ENCODE measurements at places on chromosomes 13 and 19. TPM values are rescaled to one million over a fixed set of nuclear protein-coding genes. Genes with fewer than 3 reads are reported as not detected.

SPC24 gene
- 106 TPM for total RNA-seq

SLITRK1 gene
- total RNA-seq = not detected

NLRP5 gene
- total RNA-seq = 0.04 TPM

MEF2B gene
- total RNA-seq = 1.9 TPM

CAMSAP3 gene
- total RNA-seq = 0.89 TPM

SLITRK6 gene
- total RNA-seq = not detected

- no peaks in the 10 kb centered on the region for H3K27me3 ChIP-seq
- H3K27ac ChIP-seq = no peak overlapping the region
These were observed 962.3 kb downstream of the EFNB2 start for GRCh38 chr13:105573136-105573535.

GRCh38 chr13:93472296-93472695, 245.7 kb downstream of the GPC6 start:
- no peaks in the 10 kb centered on the region for H3K36me3 ChIP-seq
- H3K4me3 ChIP-seq = no peak overlapping the region
- no peaks in the 10 kb centered on the region for H3K4me1 ChIP-seq
- H3K27ac ChIP-seq = no peak overlapping the region

DNA sequence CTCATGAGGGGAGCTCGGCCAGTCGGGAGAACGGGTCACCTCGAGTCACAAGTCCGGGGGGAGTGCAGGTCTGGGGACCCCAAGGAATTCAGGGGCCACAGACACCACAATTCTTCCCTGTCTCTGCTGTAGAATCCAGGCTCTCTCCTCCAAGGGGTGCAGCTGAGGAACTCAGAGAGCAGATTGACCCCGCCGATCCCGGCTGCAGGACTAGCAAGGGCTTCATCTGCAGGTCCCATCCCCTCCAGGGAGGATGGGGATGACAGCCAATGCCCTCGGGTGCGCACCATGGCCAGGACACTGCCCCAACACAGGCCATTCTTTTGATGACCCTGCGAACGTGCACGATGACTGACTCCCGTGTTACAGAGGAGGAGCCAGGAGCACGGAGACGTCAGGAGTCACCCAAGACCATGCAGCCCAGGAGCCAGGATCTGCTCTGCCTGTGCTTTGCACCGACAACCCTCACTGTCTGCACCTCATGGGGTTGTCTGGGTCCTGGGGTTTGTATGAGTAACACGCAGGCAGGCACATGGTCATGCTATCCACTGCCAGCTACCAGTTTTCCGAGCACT, 48.5 kb upstream of the TUBGCP3 start:
- no peak for DNase-seq
- peaks cover 46% of the 10 kb centered on the region for H3K27me3 ChIP-seq
- peaks cover 10% of the 10 kb centered on the region for H3K4me1 ChIP-seq

DNA sequence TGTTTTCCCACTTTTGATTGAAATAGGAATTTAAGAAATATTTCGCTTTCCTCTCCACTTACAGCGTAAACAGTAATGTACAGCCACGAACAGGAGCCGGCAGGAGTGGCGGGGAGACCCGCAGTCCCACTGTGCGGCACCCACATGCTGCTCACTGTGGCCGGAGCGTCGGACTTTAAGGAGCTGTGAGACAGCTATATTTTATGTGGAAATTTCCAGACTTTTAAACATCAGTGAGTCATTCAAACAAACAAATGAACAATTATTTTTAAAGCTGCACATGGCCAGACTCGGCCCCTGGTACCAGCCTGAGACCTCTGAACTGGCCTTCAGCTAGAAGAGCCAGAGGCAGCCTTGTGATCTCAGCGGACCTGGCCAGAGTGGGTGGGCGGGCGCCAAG, 52.5 kb downstream of the CRYL1 start:
- H3K36me3 ChIP-seq = no peaks in the 10 kb centered on the region
- peaks cover 19% of the 10 kb centered on the region for H3K27me3 ChIP-seq
- no peak for DNase-seq

GRCh38 chr13:43908156-43909126, 28.7 kb downstream of the LACC1 start:
- no peaks in the 10 kb centered on the region for H3K36me3 ChIP-seq
- H3K27ac ChIP-seq = no peak overlapping the region
- H3K4me3 ChIP-seq = no peak overlapping the region
- H3K4me1 ChIP-seq = no peaks in the 10 kb centered on the region
- no peak for DNase-seq

- H3K27ac ChIP-seq = no peak overlapping the region
- H3K4me1 ChIP-seq = peaks cover 17% of the 10 kb centered on the region
- no peak overlapping the region for H3K4me3 ChIP-seq
- H3K27me3 ChIP-seq = no peaks in the 10 kb centered on the region
- no peak for DNase-seq
- peaks cover 74% of the 10 kb centered on the region for H3K36me3 ChIP-seq
These were observed 4.0 kb downstream of the NOP53 start for GRCh38 chr19:47749326-47749725.

- no peak for DNase-seq
- H3K27me3 ChIP-seq = no peaks in the 10 kb centered on the region
- H3K4me3 ChIP-seq = no peak overlapping the region
- H3K27ac ChIP-seq = no peak overlapping the region
- no peaks in the 10 kb centered on the region for H3K4me1 ChIP-seq
These were observed 79.2 kb upstream of the SCEL start for GRCh38 chr13:77456271-77456670.

GRCh38 chr19:34574704-34575103, 93.1 kb downstream of the WTIP start:
- H3K27me3 ChIP-seq = peaks cover 6% of the 10 kb centered on the region
- DNase-seq = no peak
- H3K27ac ChIP-seq = no peak overlapping the region

DNA sequence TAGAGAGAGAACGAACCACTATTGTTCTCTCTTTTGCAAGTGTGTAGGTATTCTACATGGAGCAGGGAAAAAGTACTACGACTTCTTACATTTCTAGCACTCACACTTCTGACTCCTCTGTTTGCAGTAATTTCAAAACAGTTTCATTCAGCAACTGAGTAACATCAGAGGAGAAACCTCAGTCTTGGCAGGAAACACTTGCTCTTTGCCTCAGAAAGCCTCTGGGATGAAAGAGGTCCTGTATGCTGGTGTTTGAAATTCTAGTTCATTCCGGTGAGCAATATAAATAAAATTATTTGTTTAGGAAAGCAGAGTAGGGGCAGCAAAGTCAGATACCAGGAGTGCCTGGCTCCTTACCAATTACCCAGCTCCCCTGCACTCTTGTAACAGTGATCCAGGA, 595.5 kb downstream of the TBC1D4 start:
- no peak overlapping the region for H3K4me3 ChIP-seq
- no peaks in the 10 kb centered on the region for H3K36me3 ChIP-seq
- H3K27ac ChIP-seq = no peak overlapping the region
- DNase-seq = no peak
- H3K4me1 ChIP-seq = no peaks in the 10 kb centered on the region

DNA sequence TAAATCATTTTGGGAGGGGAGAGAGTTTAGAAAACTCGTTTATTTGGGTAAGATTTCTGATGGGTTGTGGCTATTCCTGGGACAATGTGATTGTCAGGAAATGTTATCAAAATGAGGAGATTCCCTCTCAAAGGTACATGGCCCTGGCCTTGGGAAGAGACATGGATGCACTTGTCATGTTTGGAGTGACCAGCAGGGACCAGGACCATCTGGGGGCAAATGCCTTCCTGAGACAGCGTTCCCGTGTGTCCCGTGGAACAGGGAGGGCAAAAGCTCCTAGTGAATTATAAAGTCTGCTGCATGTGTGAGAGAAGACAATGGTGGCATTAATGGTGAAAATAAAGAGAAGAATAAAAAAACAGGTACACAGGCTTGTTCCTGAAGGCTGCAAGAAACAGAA, 317.3 kb downstream of the ZNF536 start:
- no peak overlapping the region for H3K4me3 ChIP-seq
- H3K27me3 ChIP-seq = peaks cover 35% of the 10 kb centered on the region
- H3K36me3 ChIP-seq = no peaks in the 10 kb centered on the region
- H3K27ac ChIP-seq = no peak overlapping the region
- peaks cover 3% of the 10 kb centered on the region for H3K4me1 ChIP-seq

DNA sequence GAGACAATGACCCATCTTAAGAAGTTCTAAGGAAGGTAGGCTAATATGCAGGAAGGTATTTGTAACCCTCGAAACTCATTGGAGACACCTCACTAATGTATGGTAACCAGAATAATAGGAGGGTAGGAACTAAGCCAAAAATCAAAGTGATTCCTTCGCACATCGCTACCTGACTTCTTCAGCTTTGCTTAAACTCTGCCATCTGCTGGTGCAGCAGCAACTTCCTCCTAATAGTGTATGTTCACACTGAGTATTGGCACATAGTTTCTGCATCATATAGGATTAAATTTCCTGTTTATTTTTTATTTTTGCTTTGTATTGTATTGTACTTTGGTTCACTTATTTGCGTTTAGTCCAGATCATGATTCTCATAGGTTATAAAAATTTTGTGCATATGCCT, 676.2 kb downstream of the GPC5 start:
- H3K36me3 ChIP-seq = no peaks in the 10 kb centered on the region
- no peaks in the 10 kb centered on the region for H3K4me1 ChIP-seq
- H3K27me3 ChIP-seq = no peaks in the 10 kb centered on the region
- no peak overlapping the region for H3K27ac ChIP-seq

DNA sequence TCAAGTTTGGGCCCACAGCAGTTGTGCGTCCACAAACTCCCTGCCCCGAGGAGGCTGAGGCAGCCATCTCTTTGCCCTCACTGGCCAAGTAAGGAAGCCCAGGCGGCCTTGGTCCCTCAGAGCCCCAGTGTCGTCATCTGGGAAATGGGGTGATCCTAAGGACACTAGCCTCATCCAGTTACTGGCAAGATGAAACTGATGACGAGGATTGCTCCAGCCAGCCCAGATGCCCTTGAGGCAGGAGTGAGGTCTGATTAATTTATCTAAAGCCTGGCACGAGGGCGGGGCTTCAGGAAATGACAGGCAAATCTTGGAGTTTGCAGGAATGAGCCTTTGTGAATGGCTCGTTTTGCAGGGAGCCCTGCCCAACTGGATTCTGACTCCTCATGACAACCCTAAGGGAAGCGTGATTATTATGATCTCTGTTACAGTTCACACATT, 5.6 kb downstream of the LIPE start:
- H3K27ac ChIP-seq = no peak overlapping the region
- H3K36me3 ChIP-seq = no peaks in the 10 kb centered on the region
- peaks cover 5% of the 10 kb centered on the region for H3K27me3 ChIP-seq
- no peaks in the 10 kb centered on the region for H3K4me1 ChIP-seq
- H3K4me3 ChIP-seq = no peak overlapping the region

GRCh38 chr13:76129305-76130000, 493.3 kb downstream of the LMO7 start:
- no peak overlapping the region for H3K27ac ChIP-seq
- no peak for DNase-seq
- no peak overlapping the region for H3K4me3 ChIP-seq
- H3K36me3 ChIP-seq = no peaks in the 10 kb centered on the region
- no peaks in the 10 kb centered on the region for H3K4me1 ChIP-seq

- no peak overlapping the region for H3K4me3 ChIP-seq
- H3K27me3 ChIP-seq = no peaks in the 10 kb centered on the region
- no peak overlapping the region for H3K27ac ChIP-seq
These were observed 313.5 kb downstream of the KLF12 start for GRCh38 chr13:73820688-73821087.

DNA sequence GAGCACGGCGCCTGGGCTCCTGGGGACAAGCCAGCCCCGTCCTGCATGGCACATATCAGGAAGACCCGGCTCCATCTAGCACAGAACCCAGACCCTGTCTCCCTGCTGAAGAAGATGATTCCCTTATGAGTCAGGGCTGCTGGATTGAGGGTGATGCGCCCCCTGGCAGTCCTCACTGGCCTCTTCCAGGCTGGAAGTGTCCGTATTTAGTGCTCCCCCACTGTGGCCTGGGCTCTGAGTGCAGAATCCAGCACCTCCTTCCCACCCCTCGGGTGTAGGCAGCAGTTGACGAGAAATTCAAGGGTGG, 14.9 kb downstream of the COMP start:
- H3K27me3 ChIP-seq = peaks cover 78% of the 10 kb centered on the region
- DNase-seq = peak; percentile 54
- H3K36me3 ChIP-seq = no peaks in the 10 kb centered on the region
- peaks cover 64% of the 10 kb centered on the region for H3K4me1 ChIP-seq
- H3K4me3 ChIP-seq = no peak overlapping the region
- no peak overlapping the region for H3K27ac ChIP-seq

- H3K4me1 ChIP-seq = no peaks in the 10 kb centered on the region
- no peaks in the 10 kb centered on the region for H3K27me3 ChIP-seq
- H3K27ac ChIP-seq = no peak overlapping the region
- H3K36me3 ChIP-seq = peaks cover 30% of the 10 kb centered on the region
These were observed 122.5 kb upstream of the MCF2L start for GRCh38 chr13:112846411-112847115.

GRCh38 chr19:461721-462551, 1.1 kb upstream of the SHC2 start:
- no peaks in the 10 kb centered on the region for H3K36me3 ChIP-seq
- peaks cover 38% of the 10 kb centered on the region for H3K4me1 ChIP-seq
- no peak overlapping the region for H3K27ac ChIP-seq
- peaks cover 10% of the 10 kb centered on the region for H3K27me3 ChIP-seq

DNA sequence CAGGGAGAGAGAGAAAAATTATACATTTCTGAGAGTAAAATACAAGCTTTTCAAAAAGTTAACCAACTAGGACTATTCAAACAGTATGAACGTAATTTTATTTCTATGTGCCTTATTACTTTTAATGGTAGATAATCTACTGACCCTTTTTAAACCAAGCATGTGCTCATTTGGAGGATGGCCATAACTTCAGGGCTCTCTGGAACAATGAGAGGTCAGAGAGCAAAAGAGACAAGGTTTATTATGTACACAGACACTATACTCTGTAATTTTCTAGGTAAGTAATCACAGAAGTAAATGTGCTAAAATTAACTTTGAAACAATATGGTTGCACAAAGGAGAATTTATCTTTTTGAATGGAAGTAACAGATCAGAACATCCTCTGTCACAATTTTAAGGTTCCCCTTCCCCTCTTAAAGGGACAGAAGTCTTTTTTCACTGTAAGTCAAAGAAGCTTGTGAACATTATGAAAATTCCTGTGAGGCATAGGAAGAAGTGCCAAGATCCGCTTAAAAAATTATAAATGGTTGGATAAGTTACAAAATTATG, 1.0 kb downstream of the POSTN start:
- H3K36me3 ChIP-seq = no peaks in the 10 kb centered on the region
- no peak for DNase-seq
- H3K4me1 ChIP-seq = no peaks in the 10 kb centered on the region
- no peak overlapping the region for H3K27ac ChIP-seq

DNA sequence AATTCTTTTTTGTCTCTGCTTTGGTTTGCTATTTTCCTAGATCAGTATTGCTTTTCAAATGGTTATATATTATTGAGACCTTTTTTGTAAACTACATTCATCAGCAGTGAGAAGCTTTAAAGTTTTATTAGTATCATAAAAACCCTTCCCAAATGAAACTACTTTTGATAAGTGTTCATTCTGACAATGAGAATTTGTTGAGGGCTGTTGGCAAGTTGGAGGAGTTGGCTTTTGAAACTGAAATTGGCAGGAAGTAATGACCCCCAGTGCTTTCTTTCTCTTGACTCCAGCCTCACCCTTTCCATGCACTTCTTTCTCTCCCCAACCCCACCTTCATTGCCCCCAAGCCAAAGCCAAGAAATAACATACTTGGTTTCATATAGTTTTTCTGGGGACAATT, 113.8 kb downstream of the ZIC5 start:
- H3K27ac ChIP-seq = no peak overlapping the region
- peaks cover 7% of the 10 kb centered on the region for H3K27me3 ChIP-seq
- DNase-seq = no peak
- no peak overlapping the region for H3K4me3 ChIP-seq
- no peaks in the 10 kb centered on the region for H3K36me3 ChIP-seq

GRCh38 chr13:86052141-86052540, 252.9 kb upstream of the SLITRK6 start:
- H3K4me1 ChIP-seq = no peaks in the 10 kb centered on the region
- H3K27me3 ChIP-seq = no peaks in the 10 kb centered on the region
- DNase-seq = no peak
- H3K27ac ChIP-seq = no peak overlapping the region
- H3K36me3 ChIP-seq = no peaks in the 10 kb centered on the region

Data from K562 (cell line).